Eye (tissue), 1 donor: ENCODE measurements at places on chromosomes 7 and 10.

- no peak for DNase-seq
Observed at GRCh38 chr7:142428094-142428493, 170.2 kb upstream of the PRSS58 start.

- no peak for DNase-seq
Observed at GRCh38 chr10:10208196-10208595, 809.5 kb upstream of the CELF2 start.

DNA sequence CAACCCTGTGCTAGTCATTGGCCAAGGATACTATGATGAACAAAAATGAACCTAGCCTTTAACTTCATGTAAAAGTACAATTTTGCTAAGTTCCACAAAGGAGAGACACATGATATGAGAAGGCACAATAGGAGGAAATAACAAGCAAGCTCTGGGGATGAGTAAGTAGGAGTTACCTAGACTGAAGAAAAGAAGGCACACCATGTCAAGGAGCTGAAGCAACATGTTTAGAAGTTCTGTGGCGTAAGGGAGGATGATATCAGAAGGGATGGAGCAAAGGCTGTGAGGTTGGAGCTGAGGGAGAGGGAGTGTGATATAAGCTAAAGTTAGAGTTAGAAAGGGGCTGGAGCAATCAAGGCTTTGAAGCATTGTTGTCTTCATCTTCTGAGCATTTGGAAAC, 25.6 kb downstream of the KIFBP start:
- no peak for DNase-seq

- no peak for DNase-seq
Observed at GRCh38 chr10:4448030-4448429, 378.0 kb upstream of the AKR1E2 start.

- no peak for DNase-seq
Observed at GRCh38 chr10:97494151-97494550, 4.1 kb downstream of the MMS19 start.

DNA sequence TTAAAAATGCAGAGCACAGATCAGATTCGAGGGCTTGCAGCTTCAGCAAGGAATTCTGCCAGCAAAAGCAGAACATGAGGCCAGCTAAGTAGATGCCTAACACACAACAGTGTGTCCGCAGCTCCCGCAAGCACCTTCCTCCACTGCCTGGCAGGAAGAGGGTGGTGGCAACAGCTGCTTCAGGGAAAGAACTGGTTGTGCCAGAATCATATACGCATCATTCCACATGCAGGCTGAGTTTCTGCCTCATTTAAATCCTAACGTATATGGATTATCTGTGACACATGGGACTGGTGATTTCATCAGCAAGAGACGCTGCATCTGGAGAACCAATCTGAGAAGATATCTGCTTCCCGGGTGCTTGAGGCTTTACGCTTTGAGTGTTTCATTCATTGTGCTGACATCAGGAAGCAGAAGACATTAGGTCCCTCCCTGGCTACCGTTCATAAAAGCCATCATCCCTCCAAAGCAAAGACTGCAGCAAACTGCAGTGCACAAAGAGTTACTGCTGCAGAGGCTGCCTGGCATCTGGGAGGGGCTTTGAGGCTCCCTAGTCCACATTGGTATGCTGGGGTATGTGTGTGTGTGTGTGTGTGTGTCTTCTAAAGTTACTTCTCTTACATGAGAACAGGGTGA, 78.8 kb downstream of the FAM13C start:
- DNase-seq = peak; percentile 79

GRCh38 chr7:140080919-140081318, 18.2 kb upstream of the PARP12 start:
- DNase-seq = no peak

GRCh38 chr7:84912993-84913635, 273.7 kb downstream of the SEMA3D start:
- no peak for DNase-seq

GRCh38 chr7:80883154-80884025, 35.5 kb downstream of the SEMA3C start:
- peak; percentile 59 for DNase-seq

- peak; percentile 30 for DNase-seq
Observed at GRCh38 chr10:101295261-101295660, 58.7 kb upstream of the BTRC start.
